Suppressor macrophage treated with lipopolysaccharide for 4 hours (primary cell): ENCODE measurements at places on chromosomes 3 and 15.

DNA sequence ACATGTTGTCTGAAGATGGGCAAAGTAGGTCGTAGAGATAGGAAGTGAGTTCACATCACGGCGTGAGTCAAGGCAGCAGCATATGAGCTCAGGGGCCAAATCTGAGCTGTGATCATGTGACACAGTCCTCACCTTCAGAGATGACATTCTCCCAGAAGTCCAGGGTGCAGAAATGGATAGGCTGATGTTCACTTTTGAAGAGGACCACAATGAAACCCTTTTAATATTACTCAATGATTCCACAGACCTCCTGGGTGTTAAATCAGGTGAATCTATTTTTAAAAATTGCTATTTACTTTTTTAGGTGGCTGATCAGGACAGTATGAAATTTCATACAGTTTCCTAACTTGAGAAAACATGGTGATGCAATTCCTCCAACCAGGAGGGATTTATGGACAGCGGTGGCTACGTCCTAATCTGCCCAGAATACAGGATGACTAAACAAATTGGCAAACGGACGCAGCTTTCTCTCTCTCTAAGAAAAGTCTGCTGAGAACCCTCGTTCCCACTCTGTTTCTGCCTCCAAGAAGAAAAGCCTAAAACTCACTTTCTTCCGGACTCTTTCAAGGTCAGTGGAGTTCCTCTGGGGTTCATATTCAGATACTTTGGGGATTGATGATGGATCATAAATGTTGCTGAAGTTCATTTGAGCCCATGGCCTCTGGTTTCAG lies 34.4 kb downstream of the B3GNT5 start:
- peak; percentile 54 for DNase-seq

- DNase-seq: no peak
Observed at GRCh38 chr3:124303305-124303910, 311.5 kb upstream of the ROPN1 start.

GRCh38 chr3:146195030-146195429 lies 34.0 kb upstream of the PLOD2 start:
- DNase-seq: no peak

GRCh38 chr3:169171739-169172138 lies 491.8 kb downstream of the MECOM start:
- no peak for DNase-seq

- no peak for DNase-seq
Observed at GRCh38 chr3:193844472-193844871, 251.5 kb downstream of the OPA1 start.

DNA sequence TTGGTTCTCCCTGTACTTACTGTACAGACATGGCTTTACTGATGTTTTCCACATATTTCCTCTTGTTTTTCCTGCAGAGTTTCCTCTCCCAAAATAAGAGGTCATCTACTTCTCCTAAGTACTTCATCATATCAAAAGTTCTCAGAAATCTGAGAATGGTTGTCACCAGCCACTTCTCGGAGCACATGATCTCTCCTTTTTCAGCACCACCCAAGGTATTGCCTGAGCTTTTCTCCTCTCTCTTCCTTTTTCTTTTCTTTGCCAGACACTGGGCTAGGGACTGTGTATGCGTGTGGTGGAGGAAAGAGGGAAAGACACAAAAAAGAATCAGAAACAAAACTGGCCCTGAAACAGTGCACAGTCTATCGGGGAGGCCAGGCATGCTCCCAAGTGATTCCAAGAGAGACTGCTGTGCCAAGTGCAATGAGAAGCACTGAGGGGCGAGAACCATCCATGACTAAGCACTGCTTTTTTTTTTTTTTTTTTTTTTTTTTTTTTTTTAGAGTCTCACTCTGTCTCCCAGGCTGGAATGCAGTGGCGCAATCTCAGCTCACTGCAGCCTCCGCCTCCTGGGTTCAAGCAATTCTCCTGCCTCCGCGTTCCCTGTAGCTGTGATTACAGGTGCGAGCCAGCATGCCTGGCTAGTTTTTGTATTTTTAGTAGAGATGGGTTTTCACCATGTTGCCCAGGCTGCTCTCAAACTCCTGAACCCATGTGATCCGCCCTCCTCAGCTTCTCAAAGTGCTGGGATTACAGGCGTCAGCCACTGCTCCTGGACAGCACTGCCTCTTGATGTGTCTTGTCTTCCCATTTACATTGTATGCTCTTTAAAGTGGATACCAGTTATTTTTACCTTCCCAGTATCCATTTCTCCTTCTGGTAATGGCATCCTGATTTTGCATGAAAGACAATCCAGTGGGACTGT lies 194.0 kb upstream of the FEZF2 start:
- no peak for DNase-seq

- DNase-seq: no peak
Observed at GRCh38 chr15:63012444-63012843, 30.1 kb upstream of the TPM1 start.

DNA sequence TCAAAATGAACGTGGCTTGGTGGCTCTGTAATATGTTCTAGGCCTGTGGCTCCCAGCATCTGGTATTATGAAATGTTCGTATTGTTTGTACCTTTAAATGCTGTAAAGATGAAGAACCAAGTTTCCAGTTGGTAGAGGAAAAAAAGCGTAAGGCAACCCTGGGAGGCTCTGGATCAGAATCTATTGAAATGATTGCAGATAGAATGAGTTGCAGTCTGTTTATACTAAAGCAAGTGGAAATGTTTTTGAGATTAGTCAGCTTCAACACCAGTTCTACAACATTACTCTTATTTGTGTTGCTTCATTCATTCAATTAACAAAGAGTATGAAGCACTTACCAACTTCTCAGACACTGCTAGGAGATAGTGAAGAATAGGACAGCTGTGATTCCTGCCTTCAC lies 5.3 kb downstream of the ARL6IP5 start:
- no peak for DNase-seq

DNA sequence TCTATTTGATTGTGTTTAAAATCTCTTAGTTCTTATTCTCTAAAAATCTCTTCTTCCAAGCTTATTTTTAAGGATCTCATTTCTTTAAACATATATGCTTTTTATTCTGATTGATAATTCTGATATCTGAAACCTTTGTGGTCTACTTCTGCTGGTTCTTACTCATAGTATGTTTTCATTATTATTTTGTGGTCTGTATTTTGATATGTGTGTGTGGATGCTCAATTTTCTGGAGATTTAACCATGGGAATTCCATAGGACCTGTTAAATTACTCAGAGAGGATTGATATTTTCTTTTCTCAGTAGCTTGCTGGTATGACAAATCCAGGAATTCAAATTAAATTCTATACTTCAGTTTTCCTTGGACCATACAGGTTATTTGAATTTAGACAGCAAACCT lies 14.7 kb upstream of the HHLA2 start:
- DNase-seq: no peak

DNA sequence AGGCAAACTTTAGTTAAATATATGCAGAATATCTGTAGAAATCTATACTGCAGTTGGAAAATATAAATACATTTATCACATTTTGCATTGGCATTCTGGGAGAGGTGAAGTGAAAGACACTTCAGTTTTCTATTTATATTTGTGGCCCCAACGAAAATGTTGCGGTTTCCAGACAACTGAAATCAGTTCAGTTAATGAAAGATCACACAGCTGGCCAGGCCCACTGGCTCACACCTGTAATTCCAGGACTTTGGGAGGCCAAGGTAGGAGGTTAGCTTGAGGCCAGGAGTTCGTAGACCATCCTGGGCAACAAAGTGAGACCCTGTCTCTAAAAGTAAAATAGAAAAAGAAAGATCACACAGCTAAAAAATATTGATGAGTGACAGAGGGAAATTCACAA lies 11.9 kb upstream of the CLASP2 start:
- DNase-seq: no peak

GRCh38 chr3:148149556-148149955 lies 548.1 kb upstream of the AGTR1 start:
- DNase-seq: no peak

- no peak for DNase-seq
Observed at GRCh38 chr15:93479715-93480114, 390.7 kb upstream of the RGMA start.

- no peak for DNase-seq
Observed at GRCh38 chr3:42764115-42764514, 8.9 kb downstream of the CCDC13 start.

DNA sequence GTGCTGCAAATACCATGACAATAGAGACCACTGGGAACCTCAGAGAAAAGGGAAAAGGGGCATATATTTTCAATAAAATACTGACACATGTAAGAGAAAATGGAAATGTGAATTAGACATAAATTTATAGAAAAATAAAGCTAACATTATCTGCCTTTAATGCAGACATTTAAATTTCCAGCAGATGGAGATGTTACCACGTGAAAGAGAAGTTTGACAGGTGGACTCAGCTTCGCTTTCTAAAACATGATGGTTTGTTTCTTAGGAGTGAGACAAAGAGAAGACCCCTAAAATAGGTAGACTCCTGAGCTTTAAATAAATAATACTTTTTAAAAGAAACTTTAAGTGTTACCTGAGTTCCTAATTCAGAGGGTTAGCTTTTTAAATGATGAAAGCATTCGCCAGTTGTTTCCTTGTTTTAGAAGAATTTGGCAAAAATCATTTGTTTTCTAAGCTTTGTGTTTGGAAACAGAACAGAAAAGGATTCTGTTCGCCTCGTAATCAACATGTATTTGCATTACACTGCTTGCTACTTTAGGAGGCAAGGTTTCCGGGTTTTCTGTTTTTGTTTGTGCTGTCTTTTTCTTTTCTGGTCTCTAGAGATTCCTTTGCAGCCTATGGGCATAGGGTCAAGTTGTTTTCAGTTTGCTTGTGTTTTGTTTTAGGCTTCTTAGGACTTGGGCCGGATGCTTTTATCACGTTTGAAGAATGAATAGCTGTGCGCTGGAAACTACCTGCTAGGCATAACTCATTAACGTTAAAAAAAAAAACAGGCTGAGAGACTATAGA lies 271.4 kb downstream of the THSD4 start:
- DNase-seq: no peak

DNA sequence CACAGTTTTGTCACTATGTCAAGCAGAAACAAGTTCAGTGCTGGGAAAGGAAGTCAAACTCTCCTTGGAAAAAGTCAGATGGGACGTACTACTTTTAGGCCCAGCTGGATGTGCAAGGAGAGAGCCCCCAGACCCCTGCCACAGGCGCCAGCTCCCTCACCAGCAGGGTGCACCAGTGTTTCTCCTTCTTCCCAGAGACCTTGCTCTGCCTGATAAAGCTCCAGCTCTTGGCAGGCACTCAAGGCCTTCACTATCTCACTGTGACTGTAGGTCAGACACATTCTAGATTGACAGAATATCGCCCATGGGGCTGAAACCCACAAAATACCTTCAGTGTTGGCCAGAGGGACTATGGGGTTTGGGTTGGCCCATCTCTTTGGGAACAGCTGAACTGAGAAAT lies 54.8 kb upstream of the CHRNB4 start:
- no peak for DNase-seq

DNA sequence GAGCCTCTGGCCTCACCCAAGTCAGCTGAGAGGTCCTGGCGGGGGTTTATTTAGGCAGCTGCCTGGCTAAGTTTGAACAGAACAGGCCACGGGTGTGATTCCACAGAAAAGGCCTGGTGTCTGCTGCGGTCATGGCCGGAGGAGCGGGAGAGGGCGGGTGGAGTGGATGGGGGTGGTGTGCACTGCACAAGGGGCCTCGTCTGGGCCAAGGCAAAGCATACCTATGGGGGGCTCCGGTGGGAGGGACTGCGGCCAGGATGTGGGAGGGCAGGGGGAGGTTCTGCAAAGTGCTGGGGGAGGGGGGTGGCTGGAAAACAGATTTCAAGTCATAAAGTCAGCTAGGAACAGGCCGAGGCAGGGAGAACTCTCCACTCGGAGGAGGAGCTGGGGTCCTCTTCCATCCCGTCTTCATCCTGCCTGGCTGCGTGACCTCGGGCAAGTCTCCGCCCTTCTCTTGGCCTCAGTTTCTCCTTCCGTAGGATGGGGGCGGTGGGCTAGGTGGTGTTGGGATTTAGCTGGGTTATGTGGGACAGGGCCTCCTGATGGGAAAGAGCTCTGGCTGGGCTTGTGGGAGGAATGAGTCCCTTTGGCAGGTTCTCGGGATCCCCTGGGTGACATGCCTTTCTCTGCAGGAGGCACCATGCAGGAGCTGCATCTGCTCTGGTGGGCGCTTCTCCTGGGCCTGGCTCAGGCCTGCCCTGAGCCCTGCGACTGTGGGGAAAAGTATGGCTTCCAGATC lies 878 bp downstream of the ISLR start:
- DNase-seq: no peak

DNA sequence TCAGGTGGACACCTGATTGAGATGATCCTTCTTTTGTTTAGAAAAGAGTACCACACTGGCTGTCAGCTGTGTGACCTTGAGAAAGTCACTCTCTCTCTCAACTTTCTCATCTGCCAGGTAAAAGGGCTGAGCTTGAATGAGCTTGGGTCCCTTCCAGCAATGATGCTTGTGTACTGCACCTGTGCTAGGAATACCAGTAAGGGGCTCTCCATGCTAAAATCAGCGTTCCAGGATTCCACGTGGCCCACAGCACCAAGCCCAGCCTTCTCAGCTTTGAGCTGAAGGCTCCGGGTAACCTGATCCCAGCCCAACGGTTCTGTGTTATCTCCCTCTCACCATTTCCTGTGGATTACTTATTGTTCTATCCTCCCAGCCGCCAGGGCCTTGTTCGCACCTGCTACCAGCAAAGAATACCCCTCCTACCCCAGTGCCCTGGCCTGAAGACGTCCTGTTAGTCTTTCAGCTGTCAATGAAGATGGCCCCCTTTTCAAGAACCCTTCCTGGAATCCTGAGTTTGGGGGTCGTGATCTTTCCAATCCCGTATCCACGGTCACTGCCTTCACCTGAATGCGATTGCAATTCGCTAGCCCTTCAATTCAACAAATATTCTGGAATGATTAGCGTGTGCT lies 54.2 kb upstream of the CGNL1 start:
- no peak for DNase-seq

GRCh38 chr3:69568951-69569350 lies 170.3 kb upstream of the MITF start:
- DNase-seq: no peak

DNA sequence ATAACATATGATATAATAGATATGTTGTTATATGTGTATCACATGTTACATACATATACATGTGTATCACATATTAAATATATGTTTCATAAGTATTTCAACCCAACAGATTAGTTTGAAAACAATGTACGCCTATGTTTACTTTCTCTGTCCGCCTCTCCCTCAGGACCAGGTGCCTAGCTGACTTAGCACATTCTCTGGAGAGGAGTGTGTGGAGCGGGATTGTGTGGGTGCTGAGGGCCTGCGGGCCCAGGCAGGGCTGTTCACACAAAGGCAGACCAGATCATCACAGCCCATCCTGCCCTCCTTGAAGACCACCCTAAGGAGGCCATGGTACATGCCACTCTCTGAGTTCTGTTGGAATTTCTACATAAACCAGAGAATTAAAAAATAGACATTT lies 81.0 kb downstream of the PLXNA1 start:
- no peak for DNase-seq

GRCh38 chr3:11643201-11643603 lies 513 bp downstream of the VGLL4 start:
- peak; percentile 50 for DNase-seq
